ENCODE measurements at places on chromosomes 5 and 9.
A peak's percentile ranks its signal among the peaks of the same experiment; 100 is the strongest.

- DNase-seq = no peak
These were observed 17.6 kb upstream of the TNFSF15 start for GRCh38 chr9:114823441-114823840.

- no peak for DNase-seq
These were observed 63.6 kb downstream of the NUP214 start for GRCh38 chr9:131188976-131189375.

DNA sequence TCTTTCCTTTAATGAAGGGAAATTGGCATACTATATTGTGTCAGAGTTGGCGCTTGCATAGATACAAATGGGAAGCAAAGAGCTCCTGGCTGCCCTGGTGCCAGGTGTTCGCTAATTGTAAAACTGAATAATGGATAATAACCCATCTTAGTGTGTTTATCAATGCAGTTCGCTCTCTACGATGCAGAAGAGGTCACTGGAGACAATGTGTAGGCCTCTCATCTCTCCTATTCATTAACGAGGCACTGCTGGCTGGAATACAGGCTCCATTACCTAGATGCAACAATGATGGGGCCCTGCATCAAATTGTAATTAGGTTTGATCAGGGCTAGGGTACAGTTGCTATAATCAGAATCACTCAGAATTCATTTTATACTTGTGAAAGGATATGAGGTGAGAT is 171.0 kb downstream of the RMI1 start:
- no peak for DNase-seq

DNA sequence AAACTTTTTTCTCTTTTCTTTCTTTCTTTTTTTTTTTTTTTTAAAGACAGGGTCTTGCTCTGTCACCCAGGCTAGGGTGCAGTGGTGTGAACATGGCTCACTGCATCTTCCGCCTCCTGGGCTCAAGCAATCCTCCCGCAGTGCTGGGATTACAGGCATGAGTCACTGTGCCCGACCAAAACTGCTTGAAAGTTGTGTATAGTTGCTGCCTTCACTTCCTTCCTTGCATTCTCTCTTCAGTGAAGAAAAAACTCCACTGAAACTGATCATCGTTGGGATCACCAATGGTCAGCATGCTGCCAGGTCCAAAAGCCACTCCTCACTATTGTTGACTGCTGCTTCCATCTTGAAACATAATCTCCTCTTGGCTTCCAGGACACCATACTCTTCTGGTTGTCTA is 66.6 kb upstream of the CTNNA1 start:
- no peak for DNase-seq

- no peak for DNase-seq
These were observed 29.4 kb upstream of the PDCL start for GRCh38 chr9:122857815-122858214.

GRCh38 chr5:67265951-67266350 is 69.4 kb upstream of the CD180 start:
- no peak for DNase-seq

- DNase-seq = no peak
These were observed 7.5 kb upstream of the SLC12A7 start for GRCh38 chr5:1119312-1119831.

- no peak for DNase-seq
These were observed 264.0 kb downstream of the PIK3R1 start for GRCh38 chr5:68479524-68479923.

DNA sequence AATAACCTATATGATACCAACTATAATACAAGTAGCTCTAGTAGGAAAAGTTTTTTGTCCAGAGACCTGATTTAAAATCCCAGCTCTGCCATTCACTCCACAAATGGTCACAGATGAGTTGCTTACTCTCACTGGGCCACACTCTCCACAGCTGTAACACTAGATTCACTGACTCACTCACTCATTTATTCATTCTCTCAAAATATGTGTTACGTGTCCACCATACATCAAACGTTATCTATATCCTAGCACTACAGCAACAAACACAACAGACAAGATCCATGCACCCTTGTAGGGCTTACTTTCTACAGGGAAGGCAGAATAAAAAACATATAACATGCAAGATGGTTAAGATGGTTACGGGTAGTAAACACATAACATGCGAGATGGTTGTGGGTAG is 146.3 kb downstream of the CDK5RAP2 start:
- DNase-seq = no peak

GRCh38 chr9:96317335-96317980 is 15.5 kb upstream of the HSD17B3 start:
- peak; percentile 19 for DNase-seq

DNA sequence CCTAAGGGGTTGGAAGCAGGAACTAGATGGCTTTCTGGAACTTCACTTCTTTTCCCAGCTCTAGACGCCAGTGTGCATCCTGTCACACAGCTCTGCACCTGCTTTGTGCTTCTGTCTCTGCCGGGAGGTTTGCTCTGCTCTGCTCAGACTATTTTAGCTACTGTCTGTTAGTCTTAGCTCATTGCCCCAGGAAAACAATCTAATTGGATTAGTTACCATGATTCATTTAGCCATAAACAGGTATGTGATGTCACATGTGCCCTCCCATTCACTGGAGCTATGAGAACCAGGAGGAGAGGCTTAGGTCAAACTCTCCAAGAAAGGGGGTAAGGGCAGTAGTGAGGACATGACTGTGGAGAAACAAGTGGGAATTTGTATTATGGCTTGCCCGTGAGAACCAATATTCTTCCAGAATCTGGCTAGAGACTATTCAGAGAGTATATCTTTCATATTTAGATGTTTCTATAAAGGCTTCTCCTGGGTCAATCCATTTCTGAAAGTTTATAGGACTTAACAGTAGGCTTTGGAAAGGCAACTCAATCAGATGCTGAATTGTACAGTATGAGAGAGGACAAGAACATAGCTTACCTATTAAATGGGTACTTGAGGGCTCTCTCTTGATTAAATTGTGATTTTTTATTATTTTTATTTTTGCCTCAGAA is 22.4 kb upstream of the NREP start:
- DNase-seq = no peak

All from C1 segment of cervical spinal cord (tissue), 14 donors.